ENCODE measurements at places on chromosomes 12 and 14.

- DNase-seq = no peak
Observed at GRCh38 chr14:76289276-76289675, 86.7 kb upstream of the ESRRB start.

GRCh38 chr14:44370727-44371126 is 136.4 kb downstream of the FSCB start:
- no peak for DNase-seq

DNA sequence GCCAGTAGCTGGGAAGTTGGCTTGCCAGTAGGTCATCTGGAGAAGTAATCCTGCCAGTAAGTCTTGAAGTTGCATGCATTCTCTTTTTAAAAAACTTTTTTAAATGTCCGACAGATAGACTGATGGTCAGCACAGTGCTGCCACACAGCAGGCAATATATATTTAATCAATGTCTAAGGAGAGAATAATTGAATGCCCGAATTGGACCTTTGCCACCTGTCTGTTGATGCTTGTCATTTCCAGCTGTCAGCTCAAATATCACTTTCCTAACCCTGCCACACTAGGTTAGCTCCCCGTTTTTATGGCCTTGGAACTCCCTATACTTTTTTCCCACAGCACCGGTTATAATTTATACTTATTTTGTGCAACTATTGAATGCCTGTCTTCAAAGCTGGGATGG is 2.1 kb upstream of the SLC15A4 start:
- DNase-seq = no peak

- peak; percentile 20 for DNase-seq
Observed at GRCh38 chr14:94115058-94115591, 4.6 kb downstream of the IFI27 start.

GRCh38 chr12:41897593-41897992 is 247.1 kb downstream of the GXYLT1 start:
- no peak for DNase-seq

DNA sequence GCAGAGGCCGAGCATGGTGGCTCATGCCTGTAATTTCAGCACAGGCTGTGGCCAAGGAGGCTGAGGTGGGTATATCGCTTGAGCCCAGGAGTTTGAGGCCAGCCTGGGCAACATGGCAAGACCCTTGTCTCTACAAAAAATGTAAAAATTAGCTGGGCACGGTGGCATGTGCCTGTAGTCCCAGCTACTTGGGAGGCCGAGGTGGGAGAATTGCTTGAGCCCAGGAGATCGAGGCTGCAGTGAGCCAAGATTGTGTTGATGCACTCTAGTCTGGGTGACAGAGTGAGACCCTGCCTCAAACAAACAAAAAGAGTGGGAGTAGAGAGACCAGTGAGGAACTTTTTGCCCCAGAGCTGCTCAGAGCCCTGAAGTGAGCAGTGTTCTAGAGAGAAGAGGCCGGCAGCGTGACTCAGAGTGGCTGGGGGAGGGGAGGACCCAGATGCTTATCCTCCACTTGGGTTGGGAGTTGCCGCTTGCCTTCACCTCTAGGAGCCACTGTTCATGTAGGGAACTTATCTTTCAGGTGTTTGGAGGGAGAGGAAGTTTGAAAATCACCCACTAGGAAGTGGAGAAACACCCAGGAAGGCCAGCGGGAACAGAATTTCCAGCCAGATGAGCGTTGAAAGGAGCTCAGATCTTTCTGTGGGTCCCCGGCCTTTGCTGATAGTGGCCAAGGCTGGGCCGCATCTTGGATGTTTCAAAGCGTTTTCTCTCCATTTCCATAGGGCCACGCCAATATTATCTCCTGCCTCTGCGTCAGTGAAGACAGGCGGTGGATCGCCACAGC is 15.3 kb downstream of the CFAP251 start:
- no peak for DNase-seq

DNA sequence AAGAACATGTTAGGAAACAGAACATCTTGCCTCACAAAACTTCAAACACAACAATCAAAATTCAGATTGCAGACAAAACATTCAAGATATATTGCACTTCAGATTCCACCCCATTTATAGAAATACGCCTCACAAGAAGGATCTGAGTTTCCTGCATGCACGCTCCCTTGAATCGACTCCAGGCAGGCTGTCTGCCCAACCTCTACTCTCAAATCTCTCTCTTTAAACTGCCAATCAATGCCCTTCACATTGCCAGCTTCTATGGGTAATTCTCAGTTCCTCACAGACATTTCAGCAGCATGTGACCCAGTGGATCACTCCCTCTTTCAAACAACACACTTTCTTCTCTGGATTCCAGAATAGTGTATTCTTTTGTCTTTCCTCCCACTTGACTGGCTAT is 184.1 kb downstream of the PRKD1 start:
- no peak for DNase-seq

GRCh38 chr12:89179245-89179644 is 173.1 kb downstream of the DUSP6 start:
- no peak for DNase-seq

DNA sequence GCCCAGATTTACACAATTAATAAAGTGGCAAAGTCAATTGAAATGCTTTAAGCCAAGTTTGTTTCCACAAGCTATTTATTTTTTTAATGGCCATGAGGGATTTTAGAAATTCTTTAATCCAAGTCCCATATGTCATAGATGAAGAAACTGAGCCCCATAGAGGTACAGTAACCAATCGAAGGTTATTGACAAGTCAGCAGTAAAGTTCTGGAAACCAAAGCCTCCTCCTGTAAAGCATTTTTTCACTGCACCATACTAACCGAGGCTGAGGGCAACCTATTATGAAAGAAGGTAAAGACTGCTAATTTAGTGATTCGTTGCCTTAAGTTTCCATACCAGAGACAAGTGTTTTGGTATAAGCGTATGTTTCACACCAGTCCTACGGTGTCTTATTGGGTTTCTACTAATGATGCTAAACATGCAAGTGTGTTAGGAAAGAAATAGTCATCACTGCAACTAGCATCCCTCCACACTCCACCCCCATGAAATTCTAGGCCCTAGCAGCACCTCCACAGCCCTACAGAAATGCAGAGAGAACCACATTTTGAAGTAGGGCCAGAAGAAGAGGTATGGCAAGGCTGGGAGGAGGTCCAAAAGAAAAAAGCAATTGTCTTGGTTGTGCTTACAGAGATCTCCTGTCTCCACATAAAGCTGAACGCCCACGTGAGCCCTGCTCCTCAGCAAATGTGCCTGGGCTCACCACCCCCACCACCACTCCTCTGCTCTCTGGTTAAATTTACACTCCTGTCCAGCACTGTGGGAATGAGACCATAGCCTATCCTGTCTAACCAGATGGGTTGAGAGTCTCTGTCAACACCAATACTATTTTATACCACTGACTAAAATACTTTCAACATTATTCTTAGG is 271.1 kb upstream of the G2E3 start:
- DNase-seq = no peak

- DNase-seq = no peak
Observed at GRCh38 chr14:97644365-97644764, 847.2 kb downstream of the VRK1 start.

GRCh38 chr14:32102152-32102787 is 25.2 kb downstream of the ARHGAP5 start:
- no peak for DNase-seq

GRCh38 chr12:72622556-72622955 is 350.4 kb downstream of the TRHDE start:
- DNase-seq = no peak

DNA sequence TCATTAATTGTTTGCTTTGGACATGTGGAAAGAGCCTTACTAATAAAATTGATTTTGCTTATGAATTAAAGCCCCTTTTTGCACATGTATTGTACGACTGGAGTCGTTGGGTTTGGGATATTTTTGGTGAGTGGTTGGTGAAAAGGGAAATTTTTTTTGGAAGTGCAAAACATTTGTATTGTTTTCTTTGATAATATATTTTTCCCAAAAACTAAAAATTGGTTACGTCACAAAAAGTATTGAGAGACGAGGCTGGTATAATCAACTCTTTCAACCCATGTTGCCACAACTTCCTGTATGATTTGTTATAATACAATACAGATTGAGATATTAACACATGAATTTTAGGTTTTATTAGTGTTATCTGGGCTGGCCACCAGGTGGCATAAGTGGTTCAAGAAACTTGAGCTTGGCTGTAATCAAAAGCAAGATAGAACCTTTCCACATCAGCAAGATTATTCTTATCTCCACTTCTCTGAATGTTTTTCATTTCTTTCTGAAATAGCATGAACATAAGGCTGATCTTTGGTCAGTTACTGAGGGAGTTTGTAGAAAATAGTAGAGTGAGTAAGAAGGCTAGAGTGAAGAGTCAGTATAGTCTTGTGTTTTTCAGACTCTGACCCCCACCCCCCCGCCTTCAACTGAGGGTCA is 8.7 kb downstream of the NGDN start:
- DNase-seq = peak; percentile 91

DNA sequence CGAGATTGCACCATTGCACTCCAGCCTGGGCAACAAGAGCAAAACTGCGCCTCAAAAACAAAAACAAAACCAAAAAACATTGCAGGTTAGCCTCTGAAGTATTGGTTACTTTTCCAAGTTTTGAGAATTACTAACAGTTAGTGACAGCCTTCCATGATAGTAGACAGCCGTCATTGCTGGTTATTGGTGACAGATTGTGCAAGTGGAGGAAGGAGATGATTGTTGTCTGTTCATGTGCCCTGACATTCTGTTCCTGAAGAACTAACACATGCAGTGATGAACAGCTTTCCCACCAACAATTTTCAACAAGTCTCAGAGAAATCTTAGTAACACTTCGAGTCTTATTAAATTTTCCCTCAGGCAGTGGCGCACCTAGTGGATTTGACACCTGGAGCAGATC is 89.3 kb upstream of the NAP1L1 start:
- DNase-seq = peak; percentile 46

- DNase-seq = no peak
Observed at GRCh38 chr14:65302571-65303189, 109.8 kb upstream of the FUT8 start.

DNA sequence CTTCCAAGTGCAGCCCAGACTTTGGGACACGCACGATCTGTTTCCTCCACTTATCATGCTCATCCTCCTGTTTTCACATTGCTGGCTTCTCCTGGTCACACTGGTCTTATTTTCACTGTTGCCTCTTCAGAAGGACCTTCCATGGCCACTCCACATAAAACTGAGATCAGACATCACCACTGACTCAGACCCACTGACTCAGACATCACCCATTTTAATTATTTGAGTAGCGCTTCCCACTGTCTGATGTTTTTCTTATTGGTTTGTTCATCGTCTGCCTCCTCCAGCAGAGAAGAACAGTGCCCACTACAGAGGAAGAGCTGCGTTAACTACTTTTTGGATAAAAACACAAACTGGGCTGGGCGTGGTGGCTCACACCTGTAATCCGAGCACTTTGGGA is 270.5 kb upstream of the PWP1 start:
- no peak for DNase-seq

- DNase-seq = no peak
Observed at GRCh38 chr12:101650346-101651117, 46.9 kb upstream of the CHPT1 start.

GRCh38 chr12:47835831-47836155 is 16.1 kb upstream of the HDAC7 start:
- no peak for DNase-seq

- no peak for DNase-seq
Observed at GRCh38 chr12:89180496-89180895, 171.8 kb downstream of the DUSP6 start.

- no peak for DNase-seq
Observed at GRCh38 chr14:68936476-68936875, 42.6 kb downstream of the ACTN1 start.

DNA sequence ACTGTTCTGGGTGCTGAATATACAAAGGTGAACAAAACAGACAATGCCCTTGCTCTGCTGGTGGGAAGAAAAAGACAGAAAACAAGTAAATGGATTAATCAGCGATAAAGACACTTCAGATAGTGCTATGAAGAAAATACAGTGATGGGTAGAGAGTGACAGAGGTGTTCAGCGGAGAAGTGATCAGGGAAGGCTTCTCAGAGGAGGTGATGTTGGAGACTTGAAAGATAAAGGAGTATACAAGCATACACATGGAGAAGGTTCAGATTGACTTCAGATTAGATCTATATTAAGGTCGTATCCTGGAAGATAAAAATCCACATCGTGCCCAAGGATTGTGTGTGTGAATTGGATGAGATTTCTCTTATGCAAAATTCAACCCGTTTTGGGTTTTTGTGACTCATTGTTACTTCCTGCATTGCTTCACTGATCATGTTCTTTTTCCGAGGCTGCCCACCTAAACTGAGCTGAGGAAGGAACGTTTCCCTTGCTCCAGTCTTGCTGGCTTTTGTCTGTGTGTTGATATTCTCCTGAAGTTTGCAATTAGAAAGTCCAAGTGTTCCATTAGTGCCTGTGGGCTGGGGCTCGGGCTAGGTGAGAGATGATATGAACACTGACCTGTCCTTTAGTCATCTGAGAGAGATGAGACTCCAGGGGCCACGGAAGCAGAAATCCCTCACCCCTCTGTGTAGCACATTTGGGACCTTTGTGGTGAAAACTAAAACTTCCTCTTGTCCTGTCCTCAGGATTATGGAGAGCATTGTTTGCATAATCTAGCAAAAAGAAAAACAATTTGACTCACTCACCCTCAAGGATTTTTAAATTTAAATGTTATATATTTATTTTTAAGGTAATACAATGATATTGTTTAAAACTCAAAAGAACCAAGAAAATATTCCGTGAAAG is 27.6 kb downstream of the PLXNC1 start:
- no peak for DNase-seq

GRCh38 chr12:118841588-118841987 is 139.8 kb upstream of the SRRM4 start:
- no peak for DNase-seq

Measured in brain (organoid and tissue), 16 donors.